T-cell (primary cell): ENCODE measurements at places on chromosomes 2 and 18.

GRCh38 chr2:136236019-136236418 is 118.1 kb upstream of the CXCR4 start:
- no peak for DNase-seq

GRCh38 chr18:51999351-51999750 is 340.6 kb upstream of the DCC start:
- DNase-seq = no peak

DNA sequence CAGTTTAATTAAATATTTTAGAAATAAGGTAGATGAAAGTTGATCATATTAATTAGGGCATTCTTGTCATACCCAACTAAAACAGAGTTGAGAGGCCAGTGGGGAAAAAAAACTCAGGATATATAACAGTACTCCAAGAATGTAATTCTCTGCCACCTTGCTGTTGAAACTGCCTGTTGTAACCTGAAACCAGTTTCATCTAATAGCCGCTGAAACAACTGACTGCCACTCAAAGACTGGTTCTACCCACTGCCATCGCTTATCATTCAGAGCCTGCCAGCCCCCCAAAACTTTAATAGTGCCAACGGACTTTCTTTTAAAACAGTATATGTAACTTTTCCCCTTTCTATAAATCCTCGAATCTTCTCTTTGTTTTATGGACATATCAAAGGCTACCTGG is 37.7 kb upstream of the FSIP2 start:
- DNase-seq = no peak

DNA sequence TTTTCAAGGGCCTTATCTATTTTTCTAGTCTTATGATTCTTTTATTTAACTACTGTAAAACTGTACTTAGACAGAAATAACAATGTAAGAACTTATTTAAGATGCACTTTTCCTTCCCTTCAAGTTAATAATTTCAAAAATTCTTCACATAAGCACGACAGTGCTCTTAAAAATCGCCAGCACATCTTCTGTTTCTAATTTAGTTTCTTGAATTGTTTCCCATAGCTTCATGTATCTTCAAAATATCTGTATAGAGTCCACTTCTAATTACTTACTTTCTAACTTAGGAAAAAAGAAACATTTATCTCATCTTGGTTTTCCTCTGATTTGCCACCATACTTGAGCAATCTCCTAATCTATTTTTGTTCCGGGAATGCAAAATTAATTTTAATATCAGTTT is 196.1 kb downstream of the BABAM2 start:
- DNase-seq = no peak

GRCh38 chr2:156541229-156541628 is 105.0 kb downstream of the GPD2 start:
- DNase-seq = no peak

DNA sequence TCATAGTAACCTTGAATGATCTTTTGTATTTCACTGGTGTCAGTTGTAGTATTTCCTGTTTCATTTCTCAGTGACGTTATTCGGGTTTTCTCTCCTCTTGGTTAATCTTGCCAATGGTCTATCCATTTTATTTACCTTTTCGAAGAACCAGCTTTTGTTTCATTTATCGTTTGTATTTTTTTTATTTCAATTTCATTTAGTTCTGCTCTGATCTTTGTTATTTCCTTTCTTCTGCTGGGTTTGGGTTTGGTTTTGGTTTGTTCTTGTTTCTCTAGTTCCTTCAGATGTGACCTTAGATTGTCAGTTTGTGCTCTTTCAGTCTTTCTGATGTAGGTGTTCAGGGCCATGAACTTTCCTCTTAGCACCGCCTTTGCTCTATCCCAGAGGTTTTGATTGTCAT is 36.7 kb downstream of the SP140 start:
- no peak for DNase-seq

DNA sequence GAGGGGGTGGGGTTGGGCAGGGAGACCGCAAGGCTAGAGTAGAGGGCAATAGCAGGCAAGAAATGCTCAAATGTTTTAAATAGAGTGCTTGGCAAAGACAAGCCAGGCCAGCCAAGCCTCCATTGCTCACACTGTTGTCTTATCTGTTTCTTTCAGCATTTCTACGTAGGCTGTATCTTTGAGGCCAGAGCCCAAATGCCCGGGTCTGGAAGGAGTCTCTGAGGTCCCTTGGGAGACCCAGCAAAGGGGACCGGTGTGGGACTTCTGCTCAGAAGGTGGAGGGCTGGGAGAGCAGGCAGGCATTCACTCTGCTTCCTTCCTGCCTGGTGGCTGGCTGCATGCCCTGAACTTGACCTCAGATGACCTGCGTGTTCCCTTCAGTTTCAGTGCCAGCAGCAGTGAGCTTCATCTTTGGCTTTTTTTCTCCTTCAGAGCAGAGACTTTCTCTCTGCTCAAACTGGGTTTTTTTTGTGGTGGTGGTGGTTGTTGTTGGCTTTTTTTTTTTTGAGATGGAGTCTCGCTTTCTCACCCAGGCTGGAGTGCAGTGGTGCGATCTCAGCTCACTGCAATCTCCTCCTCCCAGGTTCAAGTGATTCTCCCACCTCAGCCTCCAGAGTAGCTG is 13.7 kb upstream of the TET3 start:
- peak; percentile 73 for DNase-seq

DNA sequence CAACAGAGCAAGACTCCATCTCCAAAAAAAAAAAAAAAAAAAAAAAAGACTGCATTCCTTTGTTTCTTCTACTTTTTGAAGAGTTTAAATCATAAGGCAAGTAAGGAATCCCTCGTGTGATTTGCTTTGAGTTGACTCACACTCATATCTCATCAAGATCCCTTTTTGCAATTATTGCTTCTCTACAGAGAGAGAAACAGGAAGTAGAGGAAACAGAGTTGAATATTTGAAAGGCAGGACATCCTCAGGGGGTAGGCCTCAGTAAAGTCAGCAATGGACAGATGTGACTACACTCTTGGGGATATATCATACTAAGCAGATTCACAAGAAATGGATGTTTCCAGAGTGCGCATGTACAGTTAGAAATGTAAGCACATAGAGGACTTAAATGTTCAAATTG is 11.2 kb upstream of the EFR3B start:
- DNase-seq = no peak

DNA sequence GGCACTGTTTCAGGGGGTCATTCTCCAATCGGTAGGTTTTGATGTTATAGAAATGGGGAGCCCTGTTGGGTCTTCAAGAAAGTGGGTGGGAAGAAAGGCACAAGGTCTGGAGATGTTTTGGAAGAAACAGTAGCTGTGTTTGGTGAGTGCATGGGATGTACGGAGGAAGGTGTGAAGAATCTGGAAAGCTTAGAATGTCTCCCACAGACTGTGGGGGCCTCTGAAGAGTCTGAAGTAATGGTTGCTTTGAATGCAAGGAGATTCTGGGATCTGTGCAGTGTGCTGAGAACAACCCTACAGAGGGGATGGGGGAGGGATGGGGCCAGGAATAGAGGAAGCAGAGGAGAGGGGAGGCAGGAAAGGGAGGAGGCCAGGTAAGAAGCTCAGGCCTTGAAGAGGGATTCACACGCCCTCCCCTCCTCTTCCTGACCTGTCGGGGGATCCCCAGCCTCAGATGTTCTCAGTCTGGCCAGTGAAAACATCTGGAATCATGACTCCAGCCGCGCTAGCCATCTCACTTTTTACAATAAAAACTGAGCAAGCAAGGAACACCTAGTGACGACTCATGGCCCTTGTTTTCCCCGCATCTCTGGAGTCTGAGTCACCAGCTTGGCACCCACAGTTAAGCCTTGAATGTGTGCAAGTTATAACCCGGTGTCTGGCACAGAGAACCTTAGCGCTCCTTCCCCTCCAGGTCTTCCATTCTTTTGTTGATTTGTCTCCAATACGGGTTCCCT is 74.2 kb downstream of the SH3BP4 start:
- DNase-seq = no peak

DNA sequence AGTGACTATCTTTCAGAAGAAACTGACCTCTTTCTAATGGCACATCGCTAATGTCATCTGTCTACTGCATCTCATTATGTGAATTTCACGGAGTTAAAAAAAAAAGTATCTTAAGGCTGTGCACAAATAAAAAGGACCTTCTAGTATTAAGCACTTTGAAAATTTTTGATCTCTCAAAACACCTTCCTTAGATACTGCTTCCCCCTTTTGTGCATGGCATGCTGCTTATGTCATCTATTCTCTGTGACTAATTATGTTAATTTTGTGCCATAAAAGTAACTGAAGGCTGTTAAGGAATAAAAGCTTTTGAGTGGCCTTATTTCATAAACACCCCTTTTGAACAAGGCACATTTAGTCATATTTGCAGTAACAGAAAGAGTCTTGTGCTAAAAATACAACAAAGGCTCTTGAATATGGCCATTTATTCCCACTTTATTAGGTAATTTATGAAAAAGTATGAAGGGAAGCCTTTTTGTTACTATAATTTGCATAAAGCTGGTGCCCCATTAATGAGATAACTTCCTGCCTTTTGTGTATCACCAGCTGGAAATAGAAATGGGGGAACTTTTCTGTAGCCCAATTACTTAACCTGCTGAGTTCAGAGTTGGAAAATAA is 1412.0 kb upstream of the ZEB2 start:
- DNase-seq = no peak

DNA sequence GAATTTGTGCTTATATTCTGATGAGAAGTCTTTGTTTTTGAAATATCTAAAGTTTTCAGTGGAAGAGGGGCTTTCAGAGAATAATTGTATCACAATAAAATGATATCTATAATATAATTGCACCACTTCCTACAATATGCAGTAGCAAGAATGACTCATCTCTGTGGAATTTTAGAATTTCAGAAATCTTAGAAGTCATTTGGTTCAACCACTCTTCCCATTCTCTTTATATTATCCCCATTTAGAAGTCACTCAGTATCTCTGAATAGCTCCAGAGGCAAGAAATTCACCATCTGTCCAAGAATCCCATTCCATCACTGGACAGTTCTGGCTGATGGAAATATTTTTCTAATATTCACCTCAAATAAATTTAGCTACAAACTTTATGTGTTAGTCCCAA is 59.3 kb upstream of the CCDC68 start:
- no peak for DNase-seq

DNA sequence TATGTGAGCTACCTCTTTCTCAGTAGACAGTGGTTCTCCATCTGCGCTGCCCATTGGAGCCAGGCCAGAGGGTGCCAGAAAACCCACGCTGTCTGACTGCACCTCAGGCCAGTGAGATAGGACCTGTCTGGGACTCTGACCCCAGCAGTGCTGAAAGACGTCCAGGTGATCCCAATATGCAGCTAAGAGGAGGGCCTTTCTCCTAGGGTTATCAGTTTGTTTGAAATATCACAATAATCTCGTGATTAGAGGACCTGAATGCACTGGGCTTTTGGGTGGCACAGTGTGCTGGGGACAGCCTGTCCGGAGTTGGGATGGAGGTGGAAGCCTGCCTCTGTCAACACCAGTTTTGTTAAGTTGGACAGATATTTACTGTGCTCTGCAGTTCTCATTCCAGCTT is 216.3 kb downstream of the LDLRAD4 start:
- no peak for DNase-seq

- DNase-seq = no peak
Observed at GRCh38 chr2:239358062-239358754, 42.6 kb downstream of the HDAC4 start.

DNA sequence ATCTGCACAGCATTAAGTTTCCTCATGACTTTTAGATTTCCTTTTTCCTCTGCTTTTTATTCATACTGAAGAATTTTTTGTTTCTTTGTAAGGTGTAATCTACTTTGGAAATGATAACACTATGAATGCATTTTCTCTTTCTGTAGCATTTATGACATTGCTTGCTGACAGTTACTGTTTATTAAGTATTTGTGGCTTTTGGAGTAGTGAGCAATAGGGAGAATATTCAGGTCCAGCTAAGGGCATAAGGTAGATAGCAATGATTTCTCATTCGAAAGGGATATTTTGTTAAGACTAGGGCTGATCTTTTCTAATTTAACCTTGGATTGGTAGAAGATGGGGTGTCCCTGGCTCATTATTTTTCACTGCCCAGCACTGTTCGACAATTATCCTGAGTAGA is 80.3 kb downstream of the XRCC5 start:
- DNase-seq = no peak

- DNase-seq = no peak
Observed at GRCh38 chr18:39909706-39910105, 2045.3 kb upstream of the PIK3C3 start.

GRCh38 chr2:219408204-219408603 is 10.0 kb upstream of the DES start:
- no peak for DNase-seq

GRCh38 chr2:176291809-176292283 is 22.6 kb downstream of the MTX2 start:
- no peak for DNase-seq

DNA sequence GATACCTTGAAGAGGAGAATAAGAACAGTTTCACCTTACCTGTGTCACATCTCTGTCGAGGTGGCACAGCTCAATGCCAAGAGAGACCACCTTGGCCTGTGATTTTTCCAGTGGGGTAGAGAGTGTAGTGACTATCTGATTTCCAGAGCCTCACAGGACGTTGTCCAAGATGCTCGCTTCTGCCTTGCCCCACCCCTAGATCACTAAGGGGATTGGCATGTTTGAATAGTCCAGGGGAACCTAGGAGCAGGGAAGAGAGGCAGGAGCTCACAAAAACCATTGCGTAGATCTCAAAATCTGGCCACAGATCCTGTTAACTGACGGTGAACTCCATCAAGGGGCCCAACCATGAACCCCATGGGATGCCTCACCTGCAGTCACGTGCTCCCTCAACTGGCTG is 24.2 kb downstream of the TMEM178A start:
- DNase-seq = no peak

DNA sequence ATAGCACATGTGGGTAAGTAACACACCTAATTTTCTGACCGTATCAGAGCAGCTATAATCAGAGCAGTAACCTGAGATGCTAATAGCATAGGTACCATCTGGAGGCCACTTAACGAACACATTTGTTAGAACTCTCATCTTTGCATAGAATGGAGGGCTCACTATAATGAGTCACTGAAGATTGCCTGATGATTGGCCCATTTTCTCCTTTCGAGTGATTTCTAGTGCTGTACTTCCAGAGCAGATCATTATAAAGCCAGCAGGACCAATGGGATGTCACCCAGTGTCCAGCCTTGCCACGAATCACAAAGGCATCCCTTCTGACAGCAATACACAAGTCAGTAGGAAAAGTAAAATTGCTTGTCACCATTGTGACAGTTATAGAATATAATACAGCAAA is 81.7 kb upstream of the REV1 start:
- DNase-seq = no peak

DNA sequence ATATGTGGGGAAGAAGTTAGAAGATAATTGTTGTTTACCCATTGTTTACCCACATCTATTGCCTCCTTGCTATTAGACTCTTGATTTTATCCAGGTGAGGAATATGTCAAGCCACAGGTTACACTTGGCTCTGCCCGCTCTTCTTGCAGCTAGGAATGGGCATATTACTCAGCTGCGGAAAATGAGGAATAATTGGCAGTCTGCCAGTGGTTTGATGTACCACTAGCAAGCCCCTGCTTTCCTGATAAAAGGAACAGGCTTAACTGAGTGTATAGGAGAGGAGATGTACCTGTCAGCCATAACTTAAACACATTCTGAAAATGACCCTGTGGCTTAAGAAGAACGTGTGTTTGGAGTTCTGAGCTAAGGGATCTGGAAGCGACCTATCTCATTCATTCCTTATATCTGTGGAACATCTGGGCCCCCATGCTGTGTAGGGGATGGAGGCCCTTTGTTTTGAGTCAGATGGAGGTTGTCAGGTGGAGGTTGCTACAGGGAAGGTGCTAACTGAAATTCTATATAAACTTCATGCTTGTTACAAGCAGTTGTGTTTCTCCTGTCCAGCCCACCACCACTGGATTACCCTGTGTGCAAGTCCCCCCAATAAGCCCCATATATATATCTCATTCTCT is 4.6 kb upstream of the FMNL2 start:
- no peak for DNase-seq

GRCh38 chr18:60096428-60096827 is 196.6 kb downstream of the PMAIP1 start:
- no peak for DNase-seq

GRCh38 chr18:52875725-52876124 is 535.7 kb downstream of the DCC start:
- no peak for DNase-seq
